ENCODE measurements at places on chromosomes 2 and 18. TPM values are rescaled to one million over a fixed set of nuclear protein-coding genes. Genes with fewer than 3 reads are reported as not detected.

DNA sequence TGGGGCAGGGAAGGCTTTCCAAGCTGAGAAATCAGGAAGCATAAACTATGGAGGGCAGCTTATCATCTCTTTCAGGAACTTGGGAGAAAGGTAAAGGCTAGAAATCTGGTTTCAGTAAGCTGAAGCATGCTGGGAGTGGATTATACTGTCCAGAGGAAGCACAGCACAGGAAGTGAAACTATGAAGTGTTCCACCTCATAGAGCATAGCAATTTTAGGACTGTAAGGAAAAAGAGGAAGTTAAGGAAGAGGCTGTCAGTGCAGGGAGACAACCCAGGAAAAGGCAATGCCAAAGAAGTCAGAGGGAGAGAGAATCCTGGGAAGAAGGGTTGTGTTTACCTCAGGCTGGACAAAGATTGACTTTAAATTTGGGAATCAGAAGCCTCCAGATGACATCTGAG, 51.9 kb downstream of the EFEMP1 start:
- no peaks in the 10 kb centered on the region for H3K36me3 ChIP-seq
- DNase-seq = no peak
- H3K4me3 ChIP-seq = no peak overlapping the region
- H3K4me1 ChIP-seq = no peaks in the 10 kb centered on the region
- H3K27ac ChIP-seq = no peak overlapping the region

GRCh38 chr2:127185093-127185492, 35.0 kb downstream of the CYP27C1 start:
- peaks cover 33% of the 10 kb centered on the region for H3K36me3 ChIP-seq
- H3K4me3 ChIP-seq = no peak overlapping the region
- peaks cover 11% of the 10 kb centered on the region for H3K4me1 ChIP-seq
- H3K27me3 ChIP-seq = no peaks in the 10 kb centered on the region
- no peak for DNase-seq

GRCh38 chr2:47819834-47820233, 36.9 kb downstream of the MSH6 start:
- H3K27ac ChIP-seq = no peak overlapping the region
- peaks cover 30% of the 10 kb centered on the region for H3K36me3 ChIP-seq
- no peak overlapping the region for H3K4me3 ChIP-seq
- no peaks in the 10 kb centered on the region for H3K4me1 ChIP-seq

- no peak for DNase-seq
- H3K4me1 ChIP-seq = peaks cover 15% of the 10 kb centered on the region
Measured at GRCh38 chr18:59699061-59699460, 1.8 kb upstream of the CCBE1 start.

Gene CDK15
- not detected for total RNA-seq

DNA sequence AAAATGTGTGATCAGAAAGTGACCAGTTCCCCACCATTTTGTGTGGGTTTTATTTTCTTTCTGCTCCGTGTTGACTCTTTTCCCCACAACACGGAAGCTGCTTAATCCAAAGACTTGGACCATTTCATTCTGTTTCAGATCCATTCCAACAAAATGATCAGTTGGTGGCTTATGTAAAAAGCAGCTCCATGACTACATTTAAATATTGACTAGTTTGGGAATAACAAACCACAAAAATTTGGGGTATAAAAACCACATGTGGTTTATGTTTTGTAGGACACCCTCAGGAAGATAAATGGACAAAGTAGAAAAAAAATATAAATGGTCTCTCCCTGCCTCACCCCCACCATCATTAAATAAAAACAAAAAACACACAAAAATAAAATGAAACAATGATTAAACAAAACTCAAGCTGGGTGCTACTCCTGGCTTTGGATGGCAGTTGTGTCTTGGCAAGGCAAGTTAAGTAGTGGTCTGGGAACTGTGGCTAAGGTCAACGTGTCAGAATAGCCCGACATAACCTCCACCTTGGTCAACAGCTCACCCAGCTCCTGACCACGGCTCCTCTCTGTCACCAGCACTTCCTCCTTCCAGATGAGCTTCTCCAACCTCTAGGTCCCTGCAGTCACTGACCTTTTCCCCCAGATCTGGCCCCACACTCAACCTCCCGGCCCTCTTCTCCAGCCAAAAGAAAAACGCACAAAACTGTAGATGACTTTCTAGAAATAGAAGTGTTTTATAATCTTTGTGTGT, 12.8 kb upstream of the WIPF1 start:
- H3K36me3 ChIP-seq = peaks cover 6% of the 10 kb centered on the region
- H3K4me3 ChIP-seq = no peak overlapping the region
- H3K27ac ChIP-seq = no peak overlapping the region
- no peaks in the 10 kb centered on the region for H3K27me3 ChIP-seq

Gene ANKRD30BL
- not detected for total RNA-seq

Measured in neural crest cell (in vitro differentiated cells).